ENCODE measurements at places on chromosomes 5 and 9. TPM values are rescaled to one million over a fixed set of nuclear protein-coding genes. Genes with fewer than 3 reads are reported as not detected.

NOXA1 gene
- total RNA-seq: 3.9 TPM

PCYOX1L gene
- total RNA-seq: 6.1 TPM

ANKDD1B gene
- 0.37 TPM for total RNA-seq

ADAMTS2 gene
- total RNA-seq: not detected

SPINK13 gene
- total RNA-seq: not detected

TGFBI gene
- total RNA-seq: 1.3 TPM

ADAMTS19 gene
- not detected for total RNA-seq

PTGES2 gene
- 86.7 TPM for total RNA-seq

LCN9 gene
- total RNA-seq: not detected

LIFR gene
- total RNA-seq: not detected

PRUNE2 gene
- total RNA-seq: not detected

DNA sequence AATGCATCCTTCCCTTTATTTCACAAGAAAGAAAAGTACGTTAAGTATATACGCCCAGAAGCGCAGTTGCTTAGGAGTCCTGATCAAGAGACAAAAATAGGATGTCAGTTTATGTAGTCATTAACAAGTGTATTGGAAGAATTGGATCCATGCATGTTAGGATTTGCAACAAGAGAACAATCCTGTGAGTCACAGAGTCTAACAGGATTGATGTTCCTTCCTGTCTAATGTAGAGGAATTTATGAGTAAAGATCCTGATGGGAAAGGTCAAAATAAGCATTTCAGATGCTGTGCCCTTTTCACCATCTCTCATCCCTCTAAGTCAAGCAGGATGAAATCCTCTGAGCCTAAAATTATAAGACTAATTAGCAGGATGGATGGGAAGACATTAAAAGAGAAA is 406.0 kb upstream of the GRIA1 start:
- DNase-seq: no peak

DNA sequence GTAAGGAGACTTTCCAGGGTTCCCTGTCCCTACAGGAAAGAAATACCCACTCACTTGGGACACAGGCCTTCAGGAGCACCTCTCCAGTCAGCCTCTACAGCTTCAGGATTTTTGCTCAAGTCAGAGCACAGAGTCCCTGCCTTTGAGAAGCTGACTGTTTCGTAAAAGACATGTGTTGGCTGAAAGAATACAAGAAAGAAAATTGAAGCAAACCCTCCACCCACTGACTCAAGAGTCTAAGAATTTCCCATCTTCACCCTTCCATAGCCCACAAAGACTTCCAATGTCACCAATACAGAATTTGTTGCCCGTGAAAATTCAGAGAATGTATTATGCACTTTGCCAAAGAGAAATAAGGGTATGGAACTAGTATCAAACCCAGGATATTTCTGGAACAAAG is 53.0 kb upstream of the ZNF622 start:
- no peak for DNase-seq

DNA sequence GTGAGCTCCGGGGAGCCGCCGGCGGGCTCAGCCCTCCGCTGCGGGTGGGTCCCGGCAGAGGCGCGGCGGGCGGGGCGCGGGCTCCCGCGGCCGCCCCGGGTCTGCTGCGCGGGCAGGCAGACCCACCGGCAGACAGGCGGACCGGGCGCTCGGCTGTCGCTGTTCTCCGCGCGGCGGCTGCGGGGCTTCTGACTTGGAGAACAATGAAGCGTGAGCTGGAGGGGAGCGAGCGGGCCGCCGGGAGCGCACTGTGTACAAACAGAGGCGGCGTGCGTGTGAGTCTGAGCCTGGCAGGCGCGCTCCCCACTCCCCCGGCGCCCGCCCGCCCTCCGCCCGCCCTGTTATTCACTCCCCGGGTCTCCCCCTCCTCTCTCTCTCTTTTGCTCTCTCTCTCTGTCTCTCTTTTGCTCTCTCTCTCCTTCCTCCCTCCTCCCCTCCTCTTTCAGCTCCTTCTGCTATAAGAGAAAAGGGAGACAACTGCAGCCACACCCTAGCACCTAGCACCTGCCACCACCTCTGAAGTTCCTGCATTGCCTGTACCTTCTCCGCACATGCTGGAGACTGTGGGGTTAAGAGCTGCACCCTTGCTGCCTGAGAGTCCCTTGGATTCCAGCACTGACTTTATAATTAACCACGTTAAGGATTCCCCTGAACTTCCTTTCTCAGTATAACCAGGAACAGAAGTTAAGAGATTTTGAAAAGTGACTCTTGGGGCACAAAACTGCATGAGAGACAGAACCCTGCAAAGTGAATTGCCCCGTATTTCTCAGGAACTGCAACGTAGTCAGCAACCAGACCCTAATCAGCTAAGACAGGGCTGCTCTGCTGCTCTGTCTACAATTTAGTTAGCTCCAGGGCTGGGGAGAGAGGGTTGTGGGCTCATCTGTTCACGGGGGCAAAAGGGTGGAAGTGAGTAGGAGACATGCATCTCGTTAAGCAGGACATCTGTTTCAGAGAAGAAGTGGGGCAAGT is at the start of gene EDIL3:
TSS of gene EDIL3 (minus strand) at position 277 of the 972 bp plus-strand sequence. CDS start 506 bp downstream, outside the sequence.
- no peak for DNase-seq

- no peak for DNase-seq
Measured at GRCh38 chr5:69103521-69103920, 9.7 kb downstream of the SLC30A5 start.

DNA sequence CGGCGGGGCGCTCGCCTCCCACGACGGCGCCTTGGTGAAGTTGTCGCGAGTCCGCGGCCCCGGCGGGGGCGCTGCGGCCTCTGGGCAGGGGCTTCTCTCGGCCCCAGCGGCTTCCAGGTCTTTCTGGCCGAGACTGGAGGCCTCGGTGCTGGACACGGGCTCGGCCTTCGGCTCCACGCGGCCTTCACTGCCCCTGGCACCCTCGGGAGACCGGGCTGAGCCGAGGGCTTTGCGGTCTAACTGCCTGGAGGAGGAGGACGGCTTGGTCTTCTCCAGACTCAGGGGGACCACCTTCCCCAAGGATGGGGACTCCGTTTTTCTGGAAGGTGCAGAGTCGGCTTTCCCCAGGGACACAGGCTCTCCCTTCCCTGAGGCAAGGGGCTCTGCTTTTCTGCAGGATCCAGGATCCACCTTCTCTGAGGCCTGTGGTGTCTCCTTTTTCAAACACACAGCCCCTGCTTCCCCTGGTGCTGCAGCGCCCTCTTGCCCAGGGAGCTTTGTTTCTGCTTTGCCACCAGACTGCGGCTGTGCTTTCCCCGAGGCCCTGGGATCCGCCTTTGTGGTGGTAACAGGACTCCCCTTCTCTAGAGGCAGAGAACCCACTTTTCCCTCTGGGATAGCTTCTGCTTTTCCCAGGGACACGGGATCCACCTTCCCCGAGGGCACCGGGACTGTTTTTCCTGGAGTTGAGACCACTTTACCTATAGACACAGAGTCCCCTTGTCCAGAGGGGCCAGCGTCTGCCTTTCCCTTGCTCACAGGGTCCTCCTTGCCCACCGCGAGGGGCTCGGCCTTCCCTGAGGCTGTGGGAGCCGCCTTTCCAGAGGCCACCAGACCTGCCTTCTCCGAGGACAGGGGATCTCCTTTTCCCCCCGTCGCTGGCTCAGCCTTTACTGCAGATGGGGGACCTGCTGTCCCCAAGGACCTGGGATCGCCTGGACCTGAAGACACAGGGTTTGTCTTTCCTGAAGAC is 12.3 kb downstream of the GPRIN1 start:
- no peak for DNase-seq

- DNase-seq: no peak
Measured at GRCh38 chr5:148314187-148314586, 2.0 kb downstream of the SPINK7 start.

DNA sequence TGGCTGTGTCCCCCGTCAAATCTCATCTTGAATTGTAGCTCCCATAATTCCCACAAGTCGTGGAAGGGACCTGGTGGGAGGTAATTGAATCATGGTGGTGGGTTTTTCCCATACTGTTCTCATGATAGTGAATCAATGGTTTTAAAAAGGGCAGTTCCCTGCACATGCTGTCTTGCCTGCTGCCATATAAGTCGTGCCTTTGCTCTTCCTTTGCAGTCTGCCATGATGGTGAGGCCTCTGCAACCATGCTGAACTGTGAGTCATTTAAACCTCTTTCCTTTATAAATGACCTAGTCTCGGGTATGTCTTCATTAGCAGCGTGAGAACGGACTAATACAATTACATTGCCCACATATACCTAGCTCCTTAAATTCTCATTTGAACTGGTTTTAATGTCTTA is 353.0 kb upstream of the KLF4 start:
- DNase-seq: no peak

DNA sequence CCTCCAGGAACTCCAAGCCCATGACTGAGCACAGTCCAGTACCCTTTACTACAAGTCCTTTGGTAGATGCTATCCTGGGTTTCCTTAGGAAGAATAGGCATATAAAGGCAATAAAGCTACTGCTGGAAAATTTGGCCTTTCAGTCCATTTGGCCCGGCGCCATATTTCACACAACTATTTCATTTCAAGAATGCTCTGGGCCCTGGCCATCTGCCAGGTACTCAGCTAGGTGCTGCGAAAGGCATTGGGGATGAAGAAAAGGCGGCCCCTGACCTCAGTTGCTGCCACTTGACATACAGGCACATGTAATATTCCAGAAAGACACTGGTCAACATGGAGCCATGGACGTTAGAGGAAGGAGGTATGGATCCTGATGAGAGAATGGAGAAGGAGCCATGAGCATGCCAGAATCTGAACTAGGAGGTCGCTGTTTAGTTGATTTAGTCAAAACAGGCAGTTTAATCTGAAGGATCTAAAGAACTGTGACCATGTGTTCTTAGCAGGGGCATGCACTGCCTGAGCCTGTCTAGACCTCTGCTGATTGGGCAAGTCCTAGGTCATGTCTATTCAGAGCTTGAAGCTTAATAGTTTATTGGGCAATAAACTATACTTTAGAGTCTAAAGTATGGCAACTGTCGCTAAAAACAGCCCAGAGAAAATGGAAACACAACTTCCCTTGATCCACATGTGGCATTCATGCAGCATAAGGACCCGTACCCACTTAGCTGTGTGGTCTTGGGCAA is 149.3 kb downstream of the MELK start:
- DNase-seq: no peak

GRCh38 chr5:137605411-137605810 is 106.3 kb upstream of the SPOCK1 start:
- DNase-seq: no peak
